ENCODE measurements at places on chromosomes 3 and 15.

DNA sequence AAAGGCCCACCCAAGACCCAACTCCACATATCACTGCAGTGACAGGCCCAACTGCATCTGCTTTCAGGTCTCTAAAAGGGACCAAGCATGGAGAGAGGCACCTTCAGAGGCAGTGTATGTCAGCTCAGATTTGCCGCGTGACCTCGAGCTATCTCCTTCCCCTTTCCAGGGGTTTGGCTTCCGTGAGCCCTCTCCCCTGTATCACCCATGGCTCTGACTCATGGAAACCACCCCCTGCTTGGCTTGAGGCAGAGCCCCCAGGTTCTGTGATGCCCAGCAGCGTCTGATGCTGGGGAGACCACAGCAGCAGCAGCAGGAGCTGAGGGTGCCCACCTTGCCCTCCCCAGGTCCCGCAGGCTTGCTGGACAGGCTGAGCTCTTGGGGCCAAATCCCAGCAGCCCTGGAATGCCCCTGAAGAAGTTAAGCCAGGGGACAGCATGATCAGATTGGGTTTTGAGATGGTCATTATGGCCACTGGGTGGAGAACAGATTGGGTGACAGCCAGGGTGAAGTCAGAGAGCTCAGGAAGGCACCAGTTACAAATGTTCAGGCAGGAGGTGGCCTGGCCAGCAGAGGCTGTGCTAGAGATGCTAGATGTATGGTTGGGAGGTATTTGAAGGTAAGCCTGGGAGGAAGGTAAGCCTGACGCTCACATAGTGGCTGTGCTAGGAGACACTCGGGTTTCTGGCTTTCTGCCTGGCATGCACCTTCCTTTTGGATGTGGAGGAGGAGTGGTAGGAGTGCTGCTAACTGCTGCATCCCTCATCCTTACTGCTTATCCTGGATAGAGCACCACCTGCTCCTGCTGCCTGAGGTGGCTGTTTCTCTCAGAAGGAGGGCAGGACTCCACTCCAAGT is 42.9 kb downstream of the FGD5 start:
- no peak for DNase-seq

DNA sequence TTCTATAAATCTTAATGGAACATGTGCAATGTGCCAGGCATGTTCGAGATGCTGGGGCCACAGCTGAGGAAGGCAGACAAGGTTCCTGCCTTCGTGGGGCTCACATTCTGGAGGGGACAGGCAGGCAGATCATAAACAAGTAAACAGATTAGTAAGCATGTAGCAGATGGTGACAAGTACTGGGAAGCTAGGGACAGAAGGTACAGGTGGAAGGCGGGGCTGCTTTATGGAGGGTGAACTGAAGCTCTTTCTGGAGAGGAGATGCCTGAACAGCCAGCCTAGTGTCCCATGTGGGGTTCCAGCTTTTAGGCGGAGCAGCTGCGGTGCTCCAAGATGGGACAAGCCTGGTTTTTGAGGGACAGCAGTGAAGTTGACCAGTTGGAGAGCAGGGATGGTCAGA is 74.7 kb upstream of the SNRK start:
- DNase-seq = no peak

DNA sequence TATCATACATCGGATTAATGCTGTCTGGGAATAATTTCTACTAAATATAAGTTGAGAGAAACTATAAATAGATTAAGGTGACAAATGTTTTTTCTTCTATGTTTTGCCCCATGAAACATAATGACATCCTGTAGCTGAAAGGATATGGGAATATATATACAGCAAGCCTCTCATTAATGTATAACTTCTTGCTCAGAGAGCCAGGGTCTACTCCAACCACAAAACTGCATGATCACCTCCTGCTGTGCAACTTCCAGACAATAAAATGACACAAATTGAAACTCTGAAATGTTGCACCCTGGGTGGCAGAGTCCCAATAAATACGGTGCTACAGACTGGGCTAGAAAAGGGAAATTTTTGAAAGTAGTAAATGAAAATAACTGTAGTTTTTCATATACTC is 571.9 kb upstream of the CBLB start:
- DNase-seq = no peak

DNA sequence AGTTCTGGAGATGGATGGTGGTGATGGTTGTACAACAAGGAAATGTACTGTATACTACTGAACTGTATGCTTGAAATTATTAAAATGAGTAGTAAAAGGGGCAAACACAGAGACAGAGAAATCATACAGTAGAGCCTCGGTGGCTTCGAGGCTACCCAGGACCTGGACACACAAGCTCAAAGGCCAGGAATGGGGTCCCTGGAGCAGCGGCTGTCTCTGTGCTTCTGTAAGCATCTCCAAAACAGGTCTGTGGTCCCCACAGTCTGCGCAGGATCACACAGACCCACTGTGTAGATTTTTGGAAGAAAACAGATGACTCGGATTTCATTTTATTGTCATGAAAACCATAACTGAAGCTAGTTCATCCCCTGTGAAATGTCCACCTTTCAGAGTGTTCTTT is 39.7 kb downstream of the PGPEP1L start:
- DNase-seq = no peak

GRCh38 chr3:24191801-24192403 is 246.8 kb downstream of the NR1D2 start:
- no peak for DNase-seq

Measured in OCI-M1 (cell line).